Effector CD4-positive, alpha-beta T cell (primary cell): ENCODE measurements at places on chromosomes 7 and 10.

DNA sequence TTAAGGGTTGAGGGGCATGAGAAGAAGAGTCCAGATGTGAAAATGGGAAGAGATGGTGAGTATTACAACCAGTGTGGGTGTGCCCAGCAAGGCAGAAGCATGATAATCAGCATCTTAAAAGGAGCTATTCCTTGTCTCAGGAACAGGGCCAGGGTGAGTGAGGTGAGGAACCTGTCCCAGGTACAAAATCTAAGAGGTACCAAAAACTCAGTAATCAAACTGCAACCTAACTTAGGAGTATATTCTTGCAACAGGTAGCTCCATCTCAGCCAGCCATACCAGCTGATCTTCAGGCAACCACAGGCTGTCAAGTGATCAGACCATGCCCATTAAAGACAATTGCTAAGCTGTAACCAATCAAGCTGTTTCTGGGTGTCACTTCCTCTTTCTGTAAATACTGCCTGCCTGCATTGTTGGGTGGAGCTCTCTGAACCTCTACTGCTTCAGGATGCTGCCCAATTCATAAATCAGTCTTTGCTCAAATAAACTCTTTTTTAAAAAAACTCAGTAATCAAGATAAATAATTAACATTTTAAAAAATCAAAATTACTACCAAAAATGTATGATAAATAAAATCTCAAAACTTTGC lies 7.4 kb downstream of the KEL start:
- no peak for DNase-seq

DNA sequence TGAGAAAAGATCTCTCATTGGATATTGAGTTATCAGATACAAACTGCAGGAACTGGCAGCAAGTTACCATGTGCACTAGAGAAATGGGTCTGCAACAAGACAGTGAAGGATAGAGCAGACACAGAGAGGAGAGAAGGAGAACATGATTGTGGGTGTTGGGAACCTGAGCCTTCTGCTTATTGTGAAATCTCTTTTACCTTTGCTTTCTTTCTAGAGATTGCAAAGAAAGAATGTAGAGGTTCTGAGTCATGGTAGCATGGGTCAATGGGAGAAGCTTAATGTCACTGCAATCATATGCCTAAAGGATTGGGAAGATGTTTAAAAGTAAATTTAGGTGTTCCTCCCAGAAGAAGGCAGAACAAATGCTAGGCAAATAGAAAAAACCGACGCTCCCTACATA lies 821.4 kb downstream of the CCSER2 start:
- no peak for DNase-seq

DNA sequence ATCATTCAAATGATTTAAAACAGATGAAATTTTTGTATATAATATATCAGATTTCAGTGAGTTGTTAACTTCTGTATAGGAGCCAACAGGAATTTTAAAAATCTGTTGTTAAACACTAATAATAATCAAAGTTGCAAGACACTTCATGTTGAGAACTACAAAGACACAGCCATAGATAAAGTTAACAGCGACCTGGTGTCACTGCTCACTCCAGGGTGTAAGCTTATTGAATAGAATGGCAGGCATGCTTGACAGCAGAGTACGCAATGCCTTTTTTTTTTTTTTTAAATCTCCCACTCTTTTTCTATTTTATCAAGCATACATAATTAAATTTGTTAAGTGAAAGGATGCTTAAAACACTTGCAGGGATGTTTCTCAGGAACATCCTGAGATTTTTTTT lies 32.0 kb downstream of the PCDH15 start:
- DNase-seq, result no peak

DNA sequence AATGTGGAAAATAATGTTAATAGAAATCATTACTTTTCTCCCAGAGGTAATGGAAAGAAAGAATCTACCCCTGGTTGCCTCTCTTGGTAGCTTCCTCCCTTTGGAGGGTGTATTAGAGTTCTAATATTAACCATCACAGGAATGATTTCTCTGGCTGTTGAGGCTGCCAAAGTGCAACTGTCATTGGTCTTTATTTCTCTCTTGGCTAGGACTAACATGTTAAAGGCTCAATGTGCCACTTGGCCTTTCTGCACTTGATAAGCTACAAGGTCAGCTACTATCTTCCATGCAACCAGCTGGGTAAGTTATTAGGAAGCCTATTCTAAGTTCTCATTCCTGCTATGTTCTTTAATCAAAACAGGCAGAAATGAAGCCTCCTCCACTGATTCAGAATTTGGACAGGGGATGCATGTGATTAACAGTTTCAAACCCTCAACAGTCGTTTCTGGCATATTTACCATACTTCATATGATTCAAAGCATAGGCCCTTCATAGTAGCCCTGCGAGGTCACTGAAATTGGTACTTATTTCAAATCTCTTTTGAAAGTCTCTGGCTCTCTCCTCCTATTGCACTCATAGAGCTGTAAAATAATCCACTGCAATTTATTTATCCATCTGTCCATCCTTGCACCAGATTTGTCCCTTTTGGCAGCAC lies 645.0 kb downstream of the SORCS1 start:
- DNase-seq, result no peak

GRCh38 chr10:18260310-18260922 lies 120.2 kb downstream of the CACNB2 start:
- DNase-seq, result no peak

- DNase-seq, result no peak
Observed at GRCh38 chr10:68861253-68861652, 33.9 kb downstream of the STOX1 start.

GRCh38 chr7:78576236-78576635 lies 777.7 kb downstream of the PHTF2 start:
- DNase-seq, result no peak

DNA sequence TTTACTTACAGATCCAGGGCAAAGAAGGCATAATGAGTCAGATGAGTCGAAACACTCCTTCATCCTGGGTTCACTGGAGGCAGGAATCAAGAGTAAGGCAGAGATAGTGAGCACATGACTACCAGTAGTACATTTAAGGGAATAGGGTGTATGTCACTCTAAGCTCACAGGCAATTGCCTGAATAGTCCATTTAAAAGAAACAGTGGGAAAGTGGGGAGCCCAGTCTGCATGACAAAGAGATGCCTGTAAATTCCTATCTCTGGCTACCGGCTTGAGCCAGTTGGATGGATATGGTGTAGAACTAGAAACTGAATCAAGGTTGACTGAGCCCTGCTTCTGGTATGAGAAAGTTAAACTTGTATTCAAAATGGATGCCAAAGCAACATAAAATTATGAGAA lies 861.5 kb upstream of the ZWINT start:
- no peak for DNase-seq

- DNase-seq, result no peak
Observed at GRCh38 chr7:129613016-129613337, 1.5 kb downstream of the NRF1 start.

DNA sequence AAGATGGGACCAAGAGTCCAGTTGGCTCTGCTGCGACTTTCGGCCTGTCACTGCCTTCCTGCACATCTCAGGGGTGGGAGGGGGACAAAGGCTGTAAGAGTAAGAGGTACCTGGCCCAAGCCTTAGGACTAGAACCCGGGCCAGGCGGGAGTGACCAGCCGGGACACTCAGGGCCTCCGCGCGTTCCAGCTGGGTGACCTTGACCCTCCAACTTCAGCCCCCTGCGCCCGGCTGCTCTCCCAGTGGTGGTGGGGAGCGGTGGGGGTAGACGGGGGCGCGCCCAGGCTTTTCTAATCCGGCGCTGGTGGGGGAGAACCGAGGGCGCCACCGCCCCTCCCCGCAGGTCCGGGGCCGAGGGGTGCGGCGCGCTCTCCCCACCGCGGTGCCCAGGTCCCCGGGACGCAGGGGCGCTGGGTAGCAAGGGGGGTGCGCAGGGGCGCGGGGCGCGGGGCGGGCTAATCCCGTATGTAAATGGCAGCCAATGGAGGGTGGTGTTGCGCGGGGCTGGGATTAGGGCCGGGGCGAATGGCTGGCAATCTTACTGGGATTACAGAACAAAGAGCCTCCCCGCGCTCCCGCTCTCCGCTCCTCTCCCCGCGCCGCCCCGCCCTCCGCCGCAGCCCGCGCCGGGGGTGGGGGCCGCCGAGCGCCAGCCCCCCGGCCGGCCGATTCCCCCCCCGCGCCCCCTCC lies at the start of gene GTF2IRD1:
Gene GTF2IRD1 (plus strand): TSS at position 585 of the 690 bp plus-strand sequence. CDS start 54,175 bp downstream, outside the sequence.
- DNase-seq, result peak; percentile 41

DNA sequence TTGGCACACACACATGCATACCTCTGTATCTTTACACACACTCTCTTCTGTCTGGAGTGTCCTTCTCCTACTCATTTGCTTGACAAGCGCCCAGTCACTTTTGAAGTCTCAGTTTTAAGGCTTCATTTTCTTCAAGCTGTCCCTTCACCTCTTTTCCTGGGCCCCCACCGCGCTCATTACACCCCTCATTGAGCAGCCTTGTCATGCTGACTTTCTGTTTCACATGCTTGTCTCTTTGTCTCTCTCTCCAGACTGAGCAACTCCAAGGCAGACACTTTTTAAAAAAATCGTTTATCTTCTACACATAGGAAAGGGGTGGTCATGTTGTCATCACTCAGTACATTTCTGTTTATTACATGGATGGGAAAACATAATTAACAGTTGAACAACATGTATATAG lies 225.2 kb upstream of the FZD1 start:
- no peak for DNase-seq

- DNase-seq, result no peak
Observed at GRCh38 chr7:12570534-12571461, at the start of gene SCIN. Gene SCIN, plus strand, starts transcription at chr7:12570720. Its CDS starts 67 bp downstream, at chr7:12570787.

DNA sequence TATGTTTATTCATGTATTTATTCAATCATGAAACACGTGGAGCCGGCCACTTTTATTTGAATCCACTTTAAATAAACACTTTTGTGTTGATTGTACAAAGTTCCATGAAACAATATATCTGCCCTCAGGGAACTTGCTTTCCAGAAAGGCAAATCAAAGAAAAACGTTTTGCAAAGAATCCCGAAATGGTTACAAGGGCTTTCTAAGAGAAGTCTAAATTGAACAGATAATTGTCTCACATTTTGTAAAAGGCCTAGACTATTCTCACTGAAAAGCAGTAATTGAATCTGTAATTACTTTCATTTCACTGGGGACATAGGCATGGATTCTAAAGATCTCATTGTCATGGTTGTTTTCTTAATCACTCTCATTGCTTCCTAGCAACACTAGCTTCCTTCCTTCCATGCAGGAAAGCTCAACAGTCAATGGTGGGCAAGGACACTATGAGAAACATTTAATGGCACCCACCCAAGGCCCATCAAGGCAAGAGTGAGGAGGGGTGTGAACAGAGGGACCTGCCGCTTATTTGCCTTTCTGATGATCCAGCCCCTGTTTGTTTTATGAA lies 622.4 kb upstream of the C7orf33 start:
- DNase-seq, result no peak

- DNase-seq, result no peak
Observed at GRCh38 chr7:140364819-140365218, 33.5 kb downstream of the SLC37A3 start.

DNA sequence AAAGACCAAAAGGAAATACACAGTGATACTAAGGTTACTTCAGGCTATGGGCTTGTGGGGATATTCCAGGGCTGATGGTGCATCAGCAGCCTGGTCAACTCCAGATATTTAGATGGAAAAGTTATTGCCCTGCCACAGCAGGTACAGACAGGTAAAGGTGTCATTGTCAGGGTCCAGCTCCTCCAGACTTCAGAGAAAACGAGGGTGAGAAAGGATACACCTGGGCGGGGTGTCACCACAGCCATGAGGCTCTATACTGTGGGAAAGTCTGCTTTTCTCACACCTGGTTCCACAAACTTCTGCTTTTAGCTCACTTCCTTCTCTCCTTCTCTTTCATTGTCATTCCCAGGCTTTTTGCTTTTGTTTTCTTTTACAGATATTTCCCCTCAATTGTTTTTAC lies 2.0 kb upstream of the C10orf120 start:
- no peak for DNase-seq

- DNase-seq, result no peak
Observed at GRCh38 chr10:19947215-19947614, 131.0 kb downstream of the PLXDC2 start.

DNA sequence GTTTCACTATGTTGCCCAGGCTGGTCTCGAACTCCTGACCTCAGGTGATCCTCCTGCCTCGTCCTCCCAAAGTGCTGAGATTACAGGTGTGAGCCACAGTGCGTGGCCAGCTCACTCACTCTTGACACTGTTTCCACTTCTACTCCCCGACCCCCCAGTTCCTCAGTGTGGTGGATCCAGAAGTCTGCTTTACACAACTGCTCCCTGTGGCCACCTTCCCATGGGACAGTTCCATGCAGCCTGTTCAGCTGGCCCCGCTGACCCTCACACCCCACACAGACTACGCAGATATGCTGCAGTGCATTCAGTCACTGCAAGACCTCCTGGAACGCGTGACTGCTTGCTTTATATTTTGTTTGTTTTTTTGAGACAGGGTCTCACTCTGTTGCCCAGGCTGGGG lies 86.4 kb downstream of the SEPTIN14 start:
- no peak for DNase-seq

- no peak for DNase-seq
Observed at GRCh38 chr7:129748356-129749109, 137.0 kb downstream of the NRF1 start.

DNA sequence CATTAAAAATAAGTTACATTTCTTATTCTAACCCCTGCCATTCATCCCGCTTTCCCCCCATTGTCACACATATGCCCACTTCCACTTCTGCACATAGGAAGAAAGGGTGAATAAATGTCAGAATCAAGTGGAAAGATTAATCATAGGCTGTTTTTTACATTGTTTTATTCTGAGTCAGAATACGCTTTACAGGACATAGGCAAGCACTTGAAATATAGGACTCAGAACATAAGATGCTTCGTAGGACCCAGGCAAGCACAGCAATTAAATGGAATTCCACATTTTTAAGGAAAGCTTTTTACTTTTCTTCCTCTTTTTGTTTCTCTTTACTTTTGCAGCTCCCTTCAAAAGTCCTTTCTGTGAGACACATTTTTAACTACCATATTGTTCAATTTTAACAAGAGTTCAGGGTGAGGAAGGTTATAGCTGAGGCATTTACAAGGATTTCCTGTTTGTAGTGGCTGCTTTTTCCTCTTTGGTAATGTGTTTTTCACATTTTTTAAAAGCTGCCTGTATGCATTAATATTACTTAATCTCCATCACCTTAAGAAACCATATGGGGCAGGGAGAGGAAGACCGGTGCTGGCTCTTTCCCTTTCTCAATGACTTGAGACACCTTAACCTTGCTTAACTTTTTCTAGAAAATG lies 130.0 kb downstream of the TES start:
- DNase-seq, result no peak
